ENCODE measurements at places on chromosomes 7 and 10. TPM values are rescaled to one million over a fixed set of nuclear protein-coding genes. Genes with fewer than 3 reads are reported as not detected.
A peak's percentile ranks its signal among the peaks of the same experiment; 100 is the strongest.

GRCh38 chr10:32972460-32972859 lies 14.4 kb upstream of the ITGB1 start:
- no peak for DNase-seq

- DNase-seq: no peak
Measured at GRCh38 chr7:95596198-95597063, at the start of gene PDK4. PDK4 (minus strand) TSS chr7:95596516; CDS start chr7:95596293, 223 bp downstream.

DNA sequence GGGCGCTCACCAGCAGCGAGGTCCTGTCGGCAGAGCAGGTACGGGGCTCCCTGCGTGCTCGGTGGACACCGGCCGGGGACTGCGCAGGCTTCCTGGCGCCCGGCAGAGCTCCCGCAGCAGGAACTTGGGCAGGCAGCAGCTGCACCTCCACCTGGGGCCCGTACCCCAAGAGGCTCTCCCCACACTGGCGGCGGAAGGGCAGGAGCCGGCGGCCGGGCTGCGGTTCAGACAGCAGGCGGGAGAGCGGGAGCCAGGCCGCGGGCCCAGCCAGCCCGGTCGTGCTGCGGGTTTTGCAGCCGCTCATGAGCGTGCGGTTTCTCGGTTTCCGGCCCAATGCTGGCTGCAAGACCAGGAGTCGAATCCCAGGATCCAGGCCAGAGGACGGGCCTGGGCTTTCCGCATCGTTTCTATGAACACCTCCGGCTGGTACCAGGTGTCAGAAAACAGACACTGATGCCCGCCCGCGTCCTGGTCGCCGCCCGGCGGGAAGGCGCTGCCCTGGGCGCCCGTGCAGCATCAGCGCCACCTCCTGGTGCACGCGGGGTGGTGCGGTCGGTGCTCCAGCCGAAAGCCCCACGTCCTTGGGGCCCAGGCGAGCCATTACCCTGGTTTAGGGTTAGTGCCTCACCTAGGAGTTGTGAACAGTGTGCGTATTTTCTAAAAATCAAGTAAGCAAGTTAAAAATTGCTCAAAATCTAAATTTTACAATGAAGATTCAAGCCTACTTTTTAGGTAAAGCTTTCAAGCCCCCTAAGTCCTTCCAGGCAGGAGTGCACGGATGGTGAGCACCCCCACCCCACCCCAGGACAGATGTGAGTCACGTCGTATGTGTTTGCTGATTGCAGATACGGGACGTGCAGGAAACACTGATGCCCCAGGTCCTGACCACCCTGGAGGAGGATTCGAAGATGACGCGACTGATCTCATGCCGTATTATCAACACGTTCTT lies 47.4 kb upstream of the PRKAR1B start:
- no peak for DNase-seq

Gene LIPK
- polyA plus RNA-seq: not detected

Gene SDK1
- 8.2 TPM for polyA plus RNA-seq

GRCh38 chr10:21150166-21150565 lies 253.1 kb upstream of the NEBL start:
- DNase-seq: no peak

Gene GJD4
- not detected for polyA plus RNA-seq

Gene CPVL
- polyA plus RNA-seq: 66.8 TPM

GRCh38 chr7:114942446-114943175 lies 20.7 kb downstream of the MDFIC start:
- no peak for DNase-seq

DNA sequence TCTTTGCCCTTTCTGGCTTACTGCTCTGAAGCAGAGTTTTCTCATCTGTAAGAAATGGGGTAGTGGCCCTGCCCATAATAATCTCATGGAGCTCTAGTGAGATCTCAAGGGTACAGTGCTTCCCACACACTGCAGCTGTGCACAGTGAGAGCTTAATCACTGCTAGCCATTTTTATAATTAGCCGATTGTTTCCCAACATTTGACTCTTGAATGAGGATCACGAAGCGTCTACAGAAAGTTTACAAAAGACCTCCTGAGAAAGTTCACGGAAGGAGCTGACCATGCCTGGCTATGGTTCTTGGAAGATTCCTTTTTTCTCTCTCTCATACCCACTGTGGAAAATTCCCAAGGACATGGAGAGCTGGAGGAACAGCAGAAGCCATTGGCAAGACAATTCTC lies 70.4 kb downstream of the FAM171A1 start:
- no peak for DNase-seq

- DNase-seq: no peak
Measured at GRCh38 chr7:129886167-129886817, 66.5 kb downstream of the UBE2H start.

Gene AQP1
- 173 TPM for polyA plus RNA-seq

Gene ENKUR
- 4.8 TPM for polyA plus RNA-seq

GRCh38 chr10:72557362-72557761 lies 68.5 kb downstream of the MICU1 start:
- no peak for DNase-seq

DNA sequence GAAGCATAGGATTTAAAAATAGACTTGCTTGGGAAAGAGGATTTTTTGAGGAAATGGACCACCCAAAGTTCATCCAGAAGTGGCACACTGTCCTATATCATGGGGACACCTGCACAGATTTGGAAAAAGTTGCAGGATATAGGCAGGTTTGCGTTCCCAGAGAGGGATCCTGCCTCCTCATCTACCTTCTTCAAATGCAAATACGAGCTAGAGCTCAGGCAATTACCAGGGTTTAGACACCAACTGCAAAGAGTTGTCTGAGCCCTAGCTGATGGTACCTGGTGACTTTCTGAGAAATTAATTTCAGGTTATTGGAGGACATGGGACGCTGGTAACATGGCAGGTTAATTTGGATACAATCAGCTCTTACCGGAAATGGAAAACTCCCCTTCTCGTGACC lies 423.7 kb upstream of the MTPN start:
- DNase-seq: no peak

DNA sequence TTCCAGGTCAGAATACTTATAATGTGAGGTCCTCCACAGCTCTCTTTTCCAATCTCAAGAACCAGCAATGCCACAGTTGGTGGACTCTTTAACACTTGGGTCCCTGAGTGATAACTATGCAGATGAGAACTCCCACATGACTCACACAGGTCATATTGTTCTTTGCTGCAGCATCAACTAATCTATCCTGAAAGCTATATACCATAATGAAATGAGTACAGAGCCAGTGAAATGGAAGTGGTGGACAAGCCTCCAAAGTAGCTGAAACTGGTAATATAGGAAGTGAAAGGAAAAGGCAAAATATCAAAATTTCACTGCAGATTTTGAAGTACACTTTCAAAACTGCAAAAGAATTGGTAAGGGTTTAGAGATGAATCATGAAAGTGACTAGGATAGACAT lies 45.6 kb downstream of the SORCS1 start:
- DNase-seq: no peak

DNA sequence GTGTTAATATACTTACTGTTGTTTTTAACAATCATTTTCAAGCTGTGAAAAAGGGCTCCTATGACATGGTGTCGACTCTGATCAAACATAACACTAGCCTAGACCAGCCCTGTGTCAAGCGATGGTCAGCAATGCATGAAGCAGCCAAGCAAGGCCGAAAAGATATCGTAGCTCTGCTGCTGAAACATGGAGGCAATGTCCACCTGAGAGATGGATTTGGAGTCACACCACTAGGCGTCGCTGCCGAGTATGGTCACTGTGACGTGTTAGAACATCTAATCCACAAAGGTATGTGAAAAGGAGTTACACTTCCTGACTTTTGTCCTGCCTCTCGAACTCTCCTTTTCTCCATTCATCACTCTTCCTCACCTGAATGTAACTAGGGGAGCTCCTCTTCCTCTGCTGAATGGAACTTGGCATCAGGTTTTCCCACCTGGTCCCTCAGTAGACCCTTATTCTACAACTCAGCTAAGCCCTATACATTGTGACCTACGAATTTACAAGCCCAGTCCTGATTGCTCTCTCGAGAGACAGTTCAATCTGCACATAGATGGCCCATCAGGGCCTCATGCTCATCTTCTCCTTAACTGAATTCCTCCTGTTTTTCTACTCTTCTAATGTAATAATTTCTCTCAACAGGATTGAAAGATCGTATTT lies 23.0 kb downstream of the ASB15 start:
- no peak for DNase-seq

DNA sequence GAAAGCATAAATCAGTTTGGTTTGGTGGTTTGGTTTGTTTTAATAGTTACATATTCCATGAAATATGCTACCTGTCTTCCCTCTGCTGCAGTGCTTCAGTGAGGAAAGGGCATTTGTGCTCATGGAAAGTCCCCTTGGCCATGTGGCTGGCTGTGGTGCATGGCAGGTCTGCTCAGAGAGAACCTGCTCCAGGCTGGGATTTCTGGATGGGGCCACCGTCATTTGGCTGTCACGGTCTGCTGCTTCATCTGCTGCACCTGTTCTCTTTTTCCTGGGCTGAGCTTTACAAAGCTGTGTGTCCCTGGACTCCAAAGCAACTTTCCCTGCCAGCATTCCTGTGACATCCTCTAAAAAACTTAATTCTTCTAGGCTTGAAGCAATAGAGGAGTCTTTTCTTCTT lies 8.9 kb downstream of the CDK14 start:
- DNase-seq: no peak

GRCh38 chr7:8125680-8126444 lies 136.1 kb downstream of the ICA1 start:
- no peak for DNase-seq

- DNase-seq: peak; percentile 44
Measured at GRCh38 chr10:127117125-127117524, 79.3 kb downstream of the INSYN2A start.

- DNase-seq: no peak
Measured at GRCh38 chr10:78367751-78368150, 334.1 kb downstream of the RPS24 start.

- no peak for DNase-seq
Measured at GRCh38 chr7:138705167-138705566, 4.0 kb upstream of the SVOPL start.

GRCh38 chr7:8881916-8882315 lies 448.5 kb downstream of the NXPH1 start:
- DNase-seq: no peak

DNA sequence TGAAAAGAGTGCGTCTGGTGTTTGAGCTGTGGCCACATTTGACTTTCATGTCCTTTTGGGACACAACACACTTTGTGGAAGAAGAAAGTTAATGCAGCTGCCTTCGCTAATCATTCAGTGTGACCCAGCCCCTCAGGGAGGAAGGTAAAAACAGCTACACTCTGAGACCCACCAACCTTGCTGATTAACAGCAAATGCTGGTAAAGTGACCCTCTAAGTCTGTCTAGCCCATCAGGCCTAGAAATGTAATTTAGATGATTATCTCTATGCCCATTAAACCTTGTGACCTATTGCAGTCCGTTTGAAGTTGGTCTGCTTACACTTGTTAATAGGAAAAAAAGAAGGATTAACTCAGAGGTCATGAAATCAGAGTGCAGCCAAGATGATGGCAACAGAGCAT lies 161.9 kb upstream of the WNT16 start:
- DNase-seq: no peak

DNA sequence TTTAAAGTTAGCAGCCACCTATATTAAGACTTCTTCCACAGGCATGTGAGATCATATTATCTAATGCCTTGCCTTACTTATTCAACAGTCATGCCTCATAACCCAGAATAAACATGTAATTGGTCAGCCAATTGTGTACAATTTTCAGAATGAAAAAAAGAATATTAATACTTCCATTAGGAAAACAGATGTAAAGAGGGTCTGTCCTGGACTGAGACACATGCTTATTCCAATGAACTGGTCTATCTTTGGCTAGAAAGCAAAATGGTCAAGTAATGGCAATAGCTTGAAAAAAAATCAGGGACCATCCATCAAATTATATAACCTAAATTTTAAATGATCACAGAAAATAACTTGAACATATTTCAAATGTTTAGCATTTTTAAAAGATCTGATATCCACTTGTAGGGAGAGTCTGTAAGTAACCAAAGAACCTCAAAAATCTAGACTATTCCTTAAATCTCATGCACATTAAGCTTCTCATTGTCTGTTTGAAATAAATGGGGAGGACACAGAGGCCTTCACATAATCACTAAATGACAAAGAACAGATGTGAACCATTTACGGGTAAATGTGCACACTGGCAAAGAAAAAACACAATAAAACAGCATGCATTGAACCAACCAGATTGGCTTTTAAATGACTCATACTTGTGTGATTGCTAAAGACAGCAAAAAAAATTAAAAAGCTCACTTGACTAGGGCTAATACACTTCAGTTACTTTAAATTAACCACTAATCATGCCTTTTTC lies 568.8 kb upstream of the PCDH15 start:
- no peak for DNase-seq

GRCh38 chr10:21272643-21273399 lies 252.7 kb downstream of the SKIDA1 start:
- DNase-seq: no peak

Gene PRSS37
- 0.17 TPM for polyA plus RNA-seq

DNA sequence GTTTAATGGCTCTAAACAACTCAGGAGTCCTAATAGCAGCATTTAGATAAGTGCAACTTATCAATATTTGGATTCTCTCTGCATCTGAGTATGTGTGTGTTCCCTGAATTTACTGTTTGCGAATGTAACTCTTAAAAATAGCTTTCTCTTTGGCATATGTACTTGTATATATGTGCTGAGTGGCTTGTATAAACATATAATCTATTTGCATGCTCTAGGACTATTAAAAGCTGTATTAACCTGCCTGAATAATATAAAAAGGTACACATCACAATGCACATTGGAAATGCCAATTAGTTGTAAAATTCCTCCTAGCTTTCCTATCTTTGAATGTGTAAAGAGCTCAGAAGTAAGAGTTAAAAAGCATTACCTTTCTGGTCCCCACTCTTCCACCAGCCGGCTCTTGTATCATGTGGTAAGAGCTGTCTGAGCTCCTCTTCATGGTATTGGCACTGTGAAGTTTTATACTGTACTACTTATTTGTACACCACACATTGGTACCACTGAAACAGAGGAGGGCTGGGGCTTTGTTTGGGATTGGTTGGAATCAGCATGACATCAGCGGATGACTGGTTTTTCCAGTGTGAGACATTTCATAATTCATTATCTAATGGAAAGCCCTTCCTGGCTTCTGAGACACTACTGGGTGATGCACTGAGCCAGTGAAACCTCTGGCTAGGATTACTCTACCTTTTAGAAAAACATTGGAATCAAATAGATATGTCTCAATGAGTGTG lies at the start of gene INHBA:
TSS of gene INHBA (minus strand) at position 456 of the 737 bp plus-strand sequence. CDS start 2,716 bp downstream, outside the sequence.
- DNase-seq: no peak

DNA sequence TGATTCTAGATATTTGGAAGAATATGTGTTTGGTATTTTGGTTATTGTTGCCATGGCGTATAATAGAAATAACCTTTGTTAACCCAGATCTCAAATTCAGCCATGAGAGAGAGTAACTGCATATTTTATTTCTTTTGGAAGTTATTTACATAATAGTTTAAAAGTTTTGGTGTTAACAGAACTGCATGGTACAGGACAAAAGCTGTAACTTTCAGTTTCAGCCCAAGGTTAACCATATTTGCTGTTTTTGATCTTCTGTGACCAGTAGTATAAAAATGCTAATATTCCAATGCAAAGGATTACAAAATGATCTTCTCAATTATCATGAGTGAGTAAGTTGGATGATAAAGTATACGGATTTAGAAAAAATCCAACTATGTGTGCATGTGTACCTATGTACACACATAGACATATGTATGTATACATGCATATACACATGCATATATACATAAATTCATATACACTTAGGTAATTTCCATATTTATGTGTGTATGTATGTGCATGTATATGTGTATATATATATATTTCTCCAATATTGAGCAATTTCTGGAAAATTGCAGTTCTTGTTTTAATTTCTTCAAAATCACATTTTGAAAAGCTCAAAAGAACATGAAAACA lies 38.0 kb upstream of the PIP4K2A start:
- no peak for DNase-seq

Gene FRAT2
- 13.1 TPM for polyA plus RNA-seq

GRCh38 chr7:53070883-53071282 lies 35.5 kb downstream of the POM121L12 start:
- DNase-seq: no peak

- peak; percentile 19 for DNase-seq
Measured at GRCh38 chr7:41118486-41118885, 584.4 kb downstream of the INHBA start.

Gene NPY4R2
- polyA plus RNA-seq: not detected

All from right renal pelvis (tissue), 4 donors.